Naive thymus-derived CD8-positive, alpha-beta T cell (primary cell): ENCODE measurements at places on chromosomes 11 and 22. TPM values are rescaled to one million over a fixed set of nuclear protein-coding genes. Genes with fewer than 3 reads are reported as not detected.

Gene SRPRA
- 156 TPM for total RNA-seq

Gene ENTHD1
- total RNA-seq, result 0.36 TPM

Gene CADM1
- not detected for total RNA-seq

GRCh38 chr11:34501949-34502348 lies 11.6 kb downstream of the ELF5 start:
- H3K27me3 ChIP-seq, result no peaks in the 10 kb centered on the region
- no peak overlapping the region for H3K4me3 ChIP-seq
- H3K27ac ChIP-seq, result no peak overlapping the region
- no peaks in the 10 kb centered on the region for H3K4me1 ChIP-seq

DNA sequence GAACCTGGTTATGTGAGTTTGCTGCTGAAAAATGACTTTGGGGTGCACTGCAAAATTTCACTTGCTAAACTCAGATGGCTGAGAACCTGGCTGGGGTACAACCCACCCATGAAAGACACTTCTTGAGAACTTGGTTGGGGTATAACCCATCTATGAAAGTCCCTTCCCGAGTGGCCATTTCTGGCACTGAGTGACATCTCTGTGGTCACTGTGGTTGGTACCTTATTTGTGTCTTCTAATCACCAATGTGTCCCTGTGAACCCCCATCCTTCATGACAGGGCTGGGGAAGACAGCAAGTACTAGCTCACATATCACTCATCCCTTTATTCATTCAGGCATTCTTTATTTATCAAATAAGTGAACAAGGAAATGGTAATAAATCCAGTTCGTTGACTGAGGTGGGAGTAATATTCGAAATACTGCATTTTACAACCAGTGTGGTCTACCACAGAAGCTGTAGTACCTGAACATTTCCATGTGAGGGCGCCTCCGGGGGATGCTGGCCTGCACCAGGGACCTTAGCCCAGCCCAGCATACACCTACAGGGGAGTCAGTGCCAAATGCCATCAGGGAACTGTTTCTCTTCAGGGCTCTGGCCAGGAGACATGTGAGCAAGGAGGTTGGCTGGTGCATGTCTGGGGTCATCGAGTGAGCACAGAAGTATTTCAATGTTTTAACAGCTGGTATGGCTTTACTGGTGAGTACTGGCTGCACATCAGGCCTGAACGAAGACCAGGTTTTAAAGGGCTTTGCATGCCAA lies 122.1 kb downstream of the CSNK2A3 start:
- DNase-seq, result no peak
- peaks cover 6% of the 10 kb centered on the region for H3K36me3 ChIP-seq
- H3K27ac ChIP-seq, result no peak overlapping the region
- peaks cover 2% of the 10 kb centered on the region for H3K4me1 ChIP-seq
- H3K4me3 ChIP-seq, result no peak overlapping the region
- peaks cover 6% of the 10 kb centered on the region for H3K27me3 ChIP-seq

- no peaks in the 10 kb centered on the region for H3K36me3 ChIP-seq
- no peak overlapping the region for H3K4me3 ChIP-seq
- H3K27ac ChIP-seq, result no peak overlapping the region
These were observed 240.1 kb downstream of the ST3GAL4 start for GRCh38 chr11:126595560-126595959.

DNA sequence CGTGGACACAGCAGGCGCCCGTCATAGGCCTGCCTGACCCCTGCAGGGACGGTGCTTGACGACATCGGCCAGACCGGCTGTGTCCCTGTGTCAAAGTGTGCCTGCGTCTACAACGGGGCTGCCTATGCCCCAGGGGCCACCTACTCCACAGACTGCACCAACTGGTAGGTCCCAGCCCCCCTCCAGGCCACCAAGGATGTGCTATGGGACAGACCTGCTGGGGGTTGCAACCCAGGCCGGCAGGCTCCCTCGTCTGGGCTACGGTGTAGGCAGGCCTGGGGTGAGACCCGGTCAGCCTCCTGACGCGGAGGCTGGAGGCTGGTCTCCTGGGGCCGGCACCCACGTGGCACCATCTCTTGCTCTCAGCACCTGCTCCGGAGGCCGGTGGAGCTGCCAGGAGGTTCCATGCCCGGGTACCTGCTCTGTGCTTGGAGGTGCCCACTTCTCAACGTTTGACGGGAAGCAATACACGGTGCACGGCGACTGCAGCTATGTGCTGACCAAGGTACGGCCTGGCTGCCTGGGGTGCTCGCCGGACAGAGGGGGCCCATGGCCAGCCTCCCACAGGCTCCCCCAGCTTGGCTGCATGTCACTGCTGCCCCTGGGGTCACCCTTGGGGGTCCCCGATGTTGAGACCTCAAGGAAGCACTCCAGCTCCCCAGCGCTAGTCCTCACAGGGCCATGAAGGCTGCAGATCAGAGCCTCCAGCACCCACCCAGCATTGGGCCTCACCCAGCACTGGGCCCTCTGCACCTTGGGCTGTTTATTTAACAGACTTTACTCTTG lies 7.7 kb downstream of the MUC5AC start:
- no peaks in the 10 kb centered on the region for H3K36me3 ChIP-seq
- H3K4me3 ChIP-seq, result no peak overlapping the region
- no peaks in the 10 kb centered on the region for H3K4me1 ChIP-seq
- no peaks in the 10 kb centered on the region for H3K27me3 ChIP-seq

DNA sequence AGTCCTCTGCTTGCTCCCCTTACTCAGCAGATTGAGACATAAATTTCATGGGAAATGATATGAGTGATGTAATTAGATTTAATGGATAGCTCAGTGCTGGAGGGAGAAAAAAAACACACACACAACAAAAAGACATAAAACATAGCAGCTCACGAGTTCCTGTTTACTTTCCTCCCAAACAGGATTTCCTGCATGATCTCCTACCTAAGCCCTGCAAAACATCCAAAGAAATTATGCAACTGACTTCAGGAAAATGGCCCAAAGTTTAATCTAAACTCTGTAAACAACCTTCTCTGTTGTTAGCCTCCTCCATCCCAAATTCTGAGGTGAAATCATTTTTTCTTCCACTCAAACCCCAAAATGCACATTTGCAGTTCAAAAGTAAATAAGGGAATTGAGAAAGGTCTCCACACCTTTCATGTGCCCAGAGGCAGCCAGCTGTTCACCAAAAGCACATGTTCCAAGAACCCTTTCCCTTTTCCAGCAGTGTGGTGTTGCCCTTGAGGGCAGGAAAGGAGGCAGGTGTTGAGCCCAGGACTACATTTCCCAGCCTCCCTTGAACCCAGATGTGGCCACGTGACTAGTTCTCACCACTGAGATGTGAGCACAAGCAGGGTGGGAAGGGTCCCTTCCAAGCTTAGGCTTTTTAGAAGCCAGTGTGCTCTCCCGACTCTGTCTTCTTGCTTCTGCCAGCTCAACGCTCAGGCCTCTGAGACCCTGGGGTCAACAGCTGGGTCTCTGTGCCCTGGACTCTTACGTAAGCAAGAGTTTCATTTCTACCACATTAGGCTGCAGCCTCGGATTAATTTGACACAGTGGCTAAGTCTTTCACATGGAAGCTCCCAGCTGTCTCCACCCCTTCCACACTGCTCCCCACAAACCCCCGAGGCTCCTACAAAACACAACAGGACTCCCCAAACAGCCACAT lies 301.2 kb downstream of the CTTN start:
- DNase-seq, result no peak
- H3K27ac ChIP-seq, result no peak overlapping the region
- H3K4me3 ChIP-seq, result no peak overlapping the region

- H3K4me1 ChIP-seq, result peaks cover 41% of the 10 kb centered on the region
- no peak overlapping the region for H3K27ac ChIP-seq
- no peaks in the 10 kb centered on the region for H3K27me3 ChIP-seq
- no peak for DNase-seq
These were observed 36.9 kb downstream of the DGCR2 start for GRCh38 chr22:19085233-19085718.

- no peaks in the 10 kb centered on the region for H3K36me3 ChIP-seq
- peak overlapping the region; percentile 84 for H3K27ac ChIP-seq
- peaks cover 42% of the 10 kb centered on the region for H3K4me1 ChIP-seq
- H3K4me3 ChIP-seq, result peak overlapping the region; percentile 71
- no peak for DNase-seq
These were observed 31.6 kb upstream of the MYH9 start for GRCh38 chr22:36419177-36419911.

GRCh38 chr11:101727451-101727850 lies 143.6 kb upstream of the TRPC6 start:
- no peaks in the 10 kb centered on the region for H3K27me3 ChIP-seq
- H3K4me3 ChIP-seq, result no peak overlapping the region
- no peaks in the 10 kb centered on the region for H3K4me1 ChIP-seq
- no peak overlapping the region for H3K27ac ChIP-seq
- H3K36me3 ChIP-seq, result no peaks in the 10 kb centered on the region

- no peak overlapping the region for H3K4me3 ChIP-seq
- DNase-seq, result peak; percentile 44
- peak overlapping the region; percentile 65 for H3K27ac ChIP-seq
- H3K4me1 ChIP-seq, result peaks cover 78% of the 10 kb centered on the region
These were observed 83.6 kb upstream of the CRTAM start for GRCh38 chr11:122754553-122755322.

DNA sequence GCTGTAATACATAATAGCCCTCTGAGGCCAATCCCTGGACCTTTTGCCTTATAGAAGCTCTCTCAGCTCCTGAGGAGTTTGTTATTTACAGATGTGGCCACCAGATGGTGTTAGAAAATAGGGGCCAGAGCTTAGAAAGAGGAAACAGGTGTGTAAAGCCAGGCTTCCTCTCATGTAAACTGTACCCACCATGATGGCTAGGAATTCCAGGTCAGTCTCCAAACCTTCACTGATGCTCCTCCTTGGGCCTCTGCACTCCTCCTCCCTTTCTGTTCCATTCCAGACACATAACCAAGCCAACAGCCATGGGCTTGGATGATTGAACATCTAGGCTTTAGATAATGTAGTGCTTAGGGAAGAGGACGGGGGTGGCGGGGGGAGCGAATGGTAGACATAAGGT lies 39.7 kb downstream of the USP35 start:
- no peak overlapping the region for H3K27ac ChIP-seq
- no peaks in the 10 kb centered on the region for H3K36me3 ChIP-seq
- no peaks in the 10 kb centered on the region for H3K27me3 ChIP-seq
- DNase-seq, result no peak

- no peak overlapping the region for H3K27ac ChIP-seq
- H3K4me1 ChIP-seq, result peaks cover 26% of the 10 kb centered on the region
- H3K36me3 ChIP-seq, result no peaks in the 10 kb centered on the region
- no peak for DNase-seq
- no peaks in the 10 kb centered on the region for H3K27me3 ChIP-seq
These were observed 67.4 kb upstream of the CLDN5 start for GRCh38 chr22:19591568-19591967.

GRCh38 chr11:75477614-75477935 lies 44.6 kb upstream of the KLHL35 start:
- DNase-seq, result no peak
- H3K4me3 ChIP-seq, result no peak overlapping the region
- H3K4me1 ChIP-seq, result peaks cover 30% of the 10 kb centered on the region
- no peaks in the 10 kb centered on the region for H3K36me3 ChIP-seq
- no peaks in the 10 kb centered on the region for H3K27me3 ChIP-seq

GRCh38 chr22:28250036-28250695 lies 331.1 kb upstream of the PITPNB start:
- H3K27ac ChIP-seq, result no peak overlapping the region
- DNase-seq, result no peak
- peaks cover 2% of the 10 kb centered on the region for H3K36me3 ChIP-seq
- H3K4me3 ChIP-seq, result no peak overlapping the region
- H3K27me3 ChIP-seq, result peaks cover 8% of the 10 kb centered on the region
- H3K4me1 ChIP-seq, result no peaks in the 10 kb centered on the region

- H3K27ac ChIP-seq, result peak overlapping the region; percentile 87
- peak overlapping the region; percentile 44 for H3K4me3 ChIP-seq
- H3K27me3 ChIP-seq, result no peaks in the 10 kb centered on the region
- peaks cover 38% of the 10 kb centered on the region for H3K4me1 ChIP-seq
- DNase-seq, result no peak
These were observed 26.5 kb downstream of the SGSM3 start for GRCh38 chr22:40396882-40397281.
